Activated T-cell treated with anti-CD3 and anti-CD28 coated beads, Interleukin-2, amount 50 U/mL, for 72 hours (primary cell): ENCODE measurements at places on chromosomes 6 and 20.

GRCh38 chr20:37365760-37366638 lies 20.1 kb downstream of the SRC start:
- no peak for DNase-seq

DNA sequence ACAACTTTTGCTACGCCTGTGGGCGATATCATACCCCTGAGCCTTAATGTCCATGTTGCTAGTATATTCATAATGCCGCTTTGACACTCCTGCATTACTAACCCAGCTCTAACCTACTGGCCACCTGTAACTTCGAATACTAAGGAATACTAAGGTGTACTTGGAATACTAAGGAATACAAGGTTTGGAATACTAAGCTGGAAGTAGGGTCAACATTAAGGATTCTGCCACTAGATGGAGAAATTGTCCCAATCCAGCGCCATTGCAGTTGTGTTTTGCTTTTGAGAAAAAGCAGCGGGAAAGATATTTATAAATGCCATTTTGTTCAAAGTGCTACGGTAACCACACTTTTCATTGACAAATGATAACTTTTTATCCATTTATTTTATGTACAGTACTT lies 10.7 kb downstream of the TBXT start:
- no peak for DNase-seq

DNA sequence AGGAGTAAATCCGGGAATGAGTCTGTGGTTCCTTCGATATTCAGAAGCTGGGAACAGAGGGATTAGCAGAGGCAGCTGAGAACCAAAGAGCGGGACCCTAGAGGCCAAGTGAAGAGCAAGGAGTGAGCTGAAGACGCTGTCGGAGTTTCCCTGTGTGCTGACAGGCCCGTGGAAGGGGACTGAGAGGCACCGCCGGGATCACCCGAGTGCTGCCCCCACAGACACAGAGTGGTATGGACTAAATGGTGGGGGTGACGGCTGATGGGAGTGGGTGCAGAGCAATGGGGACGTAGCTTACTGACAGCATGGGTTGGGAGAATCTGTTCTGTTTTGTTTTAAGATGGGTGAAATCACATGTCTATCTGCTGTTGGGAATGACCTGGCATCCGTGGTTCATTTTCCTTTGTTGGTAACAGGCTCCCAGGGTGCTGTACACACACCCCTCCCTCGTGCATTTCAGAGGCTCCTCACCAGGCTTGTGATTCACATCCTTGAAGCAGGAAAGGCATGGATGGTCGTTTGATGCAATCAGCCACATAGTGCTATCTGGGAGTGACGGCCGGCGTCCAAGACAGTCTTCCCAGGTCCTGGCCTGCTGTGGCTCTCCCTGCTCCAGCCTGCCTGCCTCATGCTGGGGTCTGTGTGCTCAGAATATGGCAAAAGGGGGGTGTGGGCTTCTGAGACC lies 97.4 kb downstream of the THBS2 start:
- DNase-seq: no peak

- no peak for DNase-seq
These were observed 2.1 kb upstream of the LAMA5 start for GRCh38 chr20:62368976-62369814.

DNA sequence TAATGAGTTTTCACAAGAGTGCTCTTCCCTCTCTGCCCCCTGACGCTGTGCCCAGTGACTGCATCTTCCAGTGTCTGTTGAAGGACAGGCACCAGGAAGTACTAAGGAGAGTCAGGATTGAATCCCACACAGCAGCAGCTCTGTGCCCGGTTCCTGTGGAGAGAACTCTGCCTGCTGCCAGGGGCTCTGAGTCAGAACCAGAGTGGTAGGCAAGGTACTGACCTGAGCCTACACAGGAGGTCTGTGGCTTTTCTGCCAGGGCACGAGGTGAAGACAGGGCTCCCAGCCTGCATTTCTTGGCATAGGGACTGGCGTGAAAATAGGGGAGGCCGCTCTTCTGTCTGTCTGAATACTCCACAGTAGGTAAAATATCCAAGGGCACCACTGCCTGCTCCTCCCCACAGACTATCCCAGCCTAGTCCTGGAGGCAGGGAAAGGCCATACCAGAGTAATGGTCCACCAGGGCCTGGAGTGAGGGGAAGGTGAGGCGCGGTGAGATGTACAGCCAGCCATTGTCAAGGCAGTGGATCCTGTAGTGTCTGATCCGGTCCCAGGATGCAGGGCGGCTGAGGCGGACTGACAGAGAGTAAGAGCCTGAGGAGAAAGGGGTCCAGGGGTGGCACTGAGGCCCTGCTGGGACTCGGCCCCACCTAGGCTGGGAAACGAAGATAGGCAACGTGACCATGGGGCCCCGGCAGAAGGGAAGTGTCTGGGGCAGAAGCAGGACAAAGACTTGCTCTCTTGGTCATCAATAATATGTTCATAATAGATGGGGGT lies 9.4 kb downstream of the RAB5IF start:
- no peak for DNase-seq

DNA sequence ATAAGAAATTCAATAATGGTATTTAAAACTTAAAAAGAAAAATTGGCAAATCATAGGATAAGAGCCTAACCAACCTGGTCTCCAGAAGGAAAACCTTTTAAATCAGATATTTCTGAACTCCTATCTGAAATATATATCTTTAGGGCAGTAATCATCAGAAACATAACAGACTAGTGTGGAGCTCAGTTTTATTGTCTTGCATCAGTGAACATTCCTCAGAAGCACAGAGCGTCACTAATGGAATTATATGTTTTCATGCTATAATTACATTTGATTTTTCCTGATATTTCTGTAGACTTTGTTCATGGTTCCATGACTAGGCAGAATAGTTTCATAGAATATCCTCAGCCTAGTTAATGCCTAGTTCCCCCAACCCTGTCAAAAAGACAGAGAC lies 262.2 kb downstream of the EYA4 start:
- no peak for DNase-seq

- DNase-seq: no peak
These were observed 115.4 kb downstream of the OPN5 start for GRCh38 chr6:47897247-47897646.

DNA sequence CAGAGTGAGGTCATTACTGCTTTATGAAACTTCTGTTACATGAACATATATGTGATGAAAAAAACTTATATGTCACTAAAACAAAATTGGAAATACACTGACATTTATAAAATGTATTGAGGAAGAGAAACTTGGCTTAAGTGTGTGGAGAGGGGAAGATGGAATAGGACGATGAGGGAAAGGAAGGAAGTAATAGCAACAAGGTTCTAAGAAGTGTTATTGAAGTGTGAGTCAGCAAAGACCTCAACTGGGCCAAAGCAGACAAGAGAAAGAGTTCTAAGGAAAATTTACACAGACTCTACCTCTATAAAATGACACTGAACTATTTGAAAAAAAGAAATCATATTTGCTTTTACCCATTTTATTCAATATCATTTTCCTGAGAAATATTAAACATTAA lies 38.3 kb downstream of the SNX3 start:
- no peak for DNase-seq

GRCh38 chr6:5085648-5086293 lies 630 bp downstream of the PPP1R3G start:
- peak; percentile 35 for DNase-seq

GRCh38 chr20:31678389-31679356 lies 41.0 kb downstream of the COX4I2 start:
- DNase-seq: no peak

- no peak for DNase-seq
These were observed 540.7 kb downstream of the BCKDHB start for GRCh38 chr6:80647156-80647555.

- no peak for DNase-seq
These were observed 567.8 kb upstream of the ID4 start for GRCh38 chr6:19269341-19269898.

DNA sequence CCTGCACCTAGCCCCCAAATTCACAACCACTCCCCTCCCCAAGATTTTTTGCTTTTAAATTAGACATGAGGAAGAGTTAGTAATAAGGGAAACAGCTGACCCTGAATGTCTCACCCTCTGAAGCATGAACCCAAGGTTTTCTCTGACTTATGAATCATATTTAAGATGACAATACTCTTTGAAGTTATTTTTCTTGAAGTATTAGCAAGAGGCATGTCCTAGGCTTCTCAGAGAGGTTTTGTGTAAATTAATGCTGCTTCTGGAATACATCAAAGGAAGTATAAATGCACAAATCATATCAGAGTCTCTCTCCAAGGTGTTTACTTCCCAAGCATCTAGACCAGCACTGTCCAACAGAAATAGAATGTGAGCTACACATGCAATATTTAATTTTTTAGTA lies 408.1 kb upstream of the MARCKS start:
- DNase-seq: no peak

- DNase-seq: no peak
These were observed 244.8 kb upstream of the UFL1 start for GRCh38 chr6:96276856-96277255.

DNA sequence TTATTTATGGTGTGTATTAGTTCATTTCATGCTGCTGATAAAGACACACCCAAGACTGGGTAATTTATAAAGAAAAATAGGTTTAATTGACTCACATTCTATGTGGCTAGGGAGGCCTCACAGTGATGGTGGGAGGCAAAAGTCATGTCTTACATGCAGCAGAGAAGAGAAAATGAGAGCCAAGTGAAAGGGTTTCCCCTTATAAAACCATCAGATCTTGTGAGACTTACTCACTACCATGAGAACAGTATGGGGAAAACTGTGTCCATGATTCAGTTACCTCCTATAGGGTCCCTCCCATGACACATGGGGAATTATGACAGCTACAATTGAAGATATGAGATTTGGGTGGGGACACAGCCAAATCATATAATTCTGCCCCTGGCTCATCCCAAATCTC lies 150.0 kb upstream of the AHI1 start:
- peak; percentile 25 for DNase-seq

GRCh38 chr6:91080871-91081270 lies 494.0 kb upstream of the MAP3K7 start:
- DNase-seq: no peak

- peak; percentile 50 for DNase-seq
These were observed 306.9 kb downstream of the DHX35 start for GRCh38 chr20:39268981-39269461.

- no peak for DNase-seq
These were observed 7.3 kb upstream of the TFAP2A start for GRCh38 chr6:10421921-10422736.

DNA sequence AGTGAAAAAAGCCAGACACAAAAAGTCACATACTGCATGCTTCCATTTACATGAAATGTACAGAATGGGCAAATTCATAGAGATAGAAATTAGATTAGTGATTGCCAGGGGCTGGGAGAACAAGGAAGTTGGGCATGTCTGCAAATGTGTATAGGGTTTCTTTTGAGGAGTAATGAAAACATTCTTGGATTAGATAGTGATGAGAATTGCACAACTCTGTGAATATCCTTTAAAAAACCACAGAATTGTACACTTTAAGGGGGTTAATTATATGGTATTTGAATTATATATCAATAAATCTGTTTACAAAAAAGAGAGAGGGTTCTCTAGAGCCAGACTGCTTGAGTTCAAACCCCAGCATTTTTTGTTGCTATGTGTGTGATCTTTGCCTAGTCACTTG lies 188.1 kb downstream of the CDC5L start:
- DNase-seq: no peak

DNA sequence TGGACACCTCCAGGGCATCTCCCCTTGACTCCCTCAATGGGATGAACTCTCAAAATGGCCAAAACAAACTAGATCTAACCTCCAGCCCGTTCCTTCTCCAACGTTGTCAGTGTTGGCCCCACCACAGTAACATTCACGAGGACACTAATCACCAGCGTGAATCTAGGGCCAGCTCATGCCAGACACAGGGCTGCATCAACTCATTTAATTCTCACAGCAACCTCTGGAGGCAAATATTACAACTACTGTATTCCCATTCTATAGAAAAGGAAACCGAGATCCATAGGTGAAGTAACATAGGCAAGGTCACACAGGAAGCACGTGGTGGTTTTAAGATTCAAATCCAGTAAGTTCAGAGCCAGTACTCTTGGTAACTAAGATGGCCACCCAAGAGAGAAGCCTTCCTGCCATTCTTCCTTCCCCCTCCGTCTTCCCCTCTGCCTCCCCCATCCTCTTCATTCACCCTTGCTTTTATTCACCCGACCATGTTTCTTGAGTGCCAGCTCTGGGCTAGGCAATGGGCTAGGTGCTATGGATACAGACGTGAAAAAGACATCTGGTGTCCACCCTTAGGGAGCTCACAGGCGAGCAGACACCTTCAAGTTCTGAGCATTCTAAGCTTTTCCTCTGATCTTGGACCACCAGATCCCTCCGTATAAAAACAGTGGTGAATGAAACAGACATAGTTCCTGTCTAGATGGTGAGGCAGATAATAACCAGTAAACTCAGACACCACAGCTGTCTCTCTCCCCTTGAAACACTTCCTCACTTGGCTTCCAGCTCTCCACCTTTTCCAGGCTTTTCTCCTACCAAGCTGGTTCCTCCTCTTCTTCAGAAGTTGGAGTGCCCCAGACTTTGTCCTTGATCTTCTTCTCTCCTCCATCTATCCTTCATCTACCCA lies 9.6 kb downstream of the CCM2L start:
- no peak for DNase-seq

GRCh38 chr20:42740226-42740870 lies 449.4 kb downstream of the PTPRT start:
- DNase-seq: no peak

- no peak for DNase-seq
These were observed 82.0 kb downstream of the RNGTT start for GRCh38 chr6:88881451-88881850.

GRCh38 chr20:14418376-14418775 lies 81.0 kb upstream of the FLRT3 start:
- DNase-seq: no peak

GRCh38 chr6:137013031-137013430 lies 31.7 kb downstream of the IL20RA start:
- DNase-seq: no peak

GRCh38 chr6:71531006-71531405 lies 242.4 kb downstream of the OGFRL1 start:
- DNase-seq: no peak

DNA sequence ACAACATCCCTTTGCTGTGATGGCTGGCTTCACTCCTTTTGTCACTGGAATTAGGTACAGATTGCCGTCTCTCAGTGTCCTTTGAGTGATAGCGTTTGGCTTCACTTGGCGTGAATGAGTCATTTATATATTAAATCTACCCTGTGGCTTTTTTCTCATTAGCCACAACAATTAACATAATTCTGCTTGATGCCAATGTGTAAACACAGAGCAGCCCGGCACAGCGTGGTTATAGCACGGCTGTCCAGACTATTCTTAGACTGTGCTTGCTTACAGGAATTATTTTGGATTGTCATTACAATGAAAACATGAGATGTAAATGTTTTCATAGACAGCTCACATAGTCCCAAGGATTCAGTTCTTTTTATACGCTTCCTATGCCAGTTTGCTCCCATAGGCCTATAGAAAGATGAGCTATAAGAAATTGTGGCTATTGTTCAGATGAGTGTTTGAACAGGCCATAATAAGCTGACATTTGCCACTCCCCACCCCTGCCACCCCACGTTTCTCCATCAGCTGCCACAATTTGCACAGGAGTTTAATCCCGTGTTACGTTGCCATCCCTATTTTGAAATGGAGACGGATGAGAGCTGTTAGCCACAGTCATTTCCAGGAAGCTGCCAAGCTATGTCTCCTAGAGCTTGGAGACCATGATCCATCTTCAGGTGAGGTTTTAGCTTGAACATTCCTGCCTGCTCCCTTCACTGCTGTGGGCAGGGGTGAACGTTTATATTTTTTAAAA lies 65.9 kb downstream of the PPP1R14C start:
- no peak for DNase-seq

GRCh38 chr6:106003268-106003987 lies 82.7 kb upstream of the PRDM1 start:
- no peak for DNase-seq

- DNase-seq: peak; percentile 62
These were observed 2.6 kb downstream of the TFEB start for GRCh38 chr6:41732591-41733359.
